ENCODE measurements at places on chromosomes 5 and 9.

DNA sequence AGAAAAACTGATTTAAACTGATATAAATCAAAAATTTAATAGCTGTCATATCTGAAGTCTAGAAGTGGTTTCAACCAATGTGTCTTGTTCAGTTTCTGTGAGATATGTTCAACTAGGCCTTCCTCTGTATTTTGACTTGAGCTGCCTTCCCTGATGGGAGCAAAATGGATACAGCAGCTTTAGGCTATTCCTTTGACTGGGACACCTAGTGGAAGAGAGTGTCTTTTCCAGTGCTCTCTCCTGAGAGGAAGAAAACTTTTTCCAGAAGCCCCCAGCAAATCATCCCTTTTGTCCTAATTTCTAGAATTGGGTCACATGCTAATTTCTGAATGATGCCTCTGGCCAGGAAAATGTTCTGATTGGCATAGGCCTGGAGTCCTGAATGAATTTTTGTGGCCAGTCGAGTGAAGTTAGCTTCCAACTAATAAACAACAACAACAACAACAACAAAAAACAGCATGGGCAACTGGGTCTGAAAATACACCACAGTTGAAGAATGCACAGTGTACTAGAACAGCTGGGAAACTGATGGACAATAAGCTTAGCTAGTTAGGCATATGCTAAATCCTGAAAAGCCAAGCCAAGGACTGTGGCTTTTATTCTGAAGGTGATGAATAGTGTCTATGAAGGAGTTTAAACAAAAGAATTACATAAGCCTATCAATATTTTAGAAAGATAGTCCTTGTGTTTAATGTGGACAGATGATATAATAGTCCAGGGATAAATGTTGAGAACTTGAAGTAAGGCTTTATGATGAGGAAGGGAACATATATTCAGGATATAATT, 125.7 kb downstream of the FBN2 start:
- DNase-seq = no peak

DNA sequence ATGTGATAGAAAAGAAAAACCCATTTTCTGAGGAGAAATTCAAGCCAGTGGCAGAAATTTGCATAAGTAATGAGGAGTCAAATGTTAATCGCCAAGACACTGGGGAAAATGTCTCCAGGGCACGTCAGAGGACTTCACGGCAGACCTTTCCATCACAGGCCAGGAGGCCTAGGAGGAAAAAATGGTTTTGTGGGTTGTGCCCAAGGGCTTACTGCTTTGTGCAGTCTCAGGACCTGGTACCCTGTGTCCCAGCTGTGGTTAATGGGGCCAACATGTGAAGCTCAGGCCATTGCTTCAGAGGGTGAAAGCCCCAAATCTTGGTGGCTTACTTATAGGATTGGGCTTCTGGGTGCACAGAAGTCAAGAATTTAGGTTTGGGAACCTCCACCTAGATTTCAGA, 54.8 kb upstream of the ADAMTS2 start:
- no peak for DNase-seq

GRCh38 chr9:110842986-110843385, 174.4 kb downstream of the MUSK start:
- no peak for DNase-seq

- no peak for DNase-seq
Measured at GRCh38 chr9:32723789-32724325, 59.5 kb upstream of the TMEM215 start.

DNA sequence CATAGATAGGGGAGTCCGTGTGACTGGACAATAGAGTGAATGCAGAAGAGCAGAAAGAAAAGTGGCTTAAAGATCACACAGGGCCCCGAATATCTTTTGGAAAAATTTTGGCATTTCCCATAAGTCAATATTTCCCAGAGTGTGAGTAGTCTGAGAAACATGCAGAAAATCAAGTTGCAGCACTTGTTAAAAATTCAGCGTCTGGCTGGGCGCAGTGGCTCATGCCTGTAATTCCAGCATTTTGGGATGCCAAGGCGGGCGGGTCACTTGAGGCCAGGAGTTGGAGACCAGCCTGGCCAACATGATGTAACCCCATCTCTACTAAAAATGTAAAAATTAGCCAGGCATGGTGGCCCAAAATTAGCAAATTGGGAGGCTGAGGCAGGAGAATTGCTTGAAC, 227.0 kb downstream of the DRD1 start:
- no peak for DNase-seq

DNA sequence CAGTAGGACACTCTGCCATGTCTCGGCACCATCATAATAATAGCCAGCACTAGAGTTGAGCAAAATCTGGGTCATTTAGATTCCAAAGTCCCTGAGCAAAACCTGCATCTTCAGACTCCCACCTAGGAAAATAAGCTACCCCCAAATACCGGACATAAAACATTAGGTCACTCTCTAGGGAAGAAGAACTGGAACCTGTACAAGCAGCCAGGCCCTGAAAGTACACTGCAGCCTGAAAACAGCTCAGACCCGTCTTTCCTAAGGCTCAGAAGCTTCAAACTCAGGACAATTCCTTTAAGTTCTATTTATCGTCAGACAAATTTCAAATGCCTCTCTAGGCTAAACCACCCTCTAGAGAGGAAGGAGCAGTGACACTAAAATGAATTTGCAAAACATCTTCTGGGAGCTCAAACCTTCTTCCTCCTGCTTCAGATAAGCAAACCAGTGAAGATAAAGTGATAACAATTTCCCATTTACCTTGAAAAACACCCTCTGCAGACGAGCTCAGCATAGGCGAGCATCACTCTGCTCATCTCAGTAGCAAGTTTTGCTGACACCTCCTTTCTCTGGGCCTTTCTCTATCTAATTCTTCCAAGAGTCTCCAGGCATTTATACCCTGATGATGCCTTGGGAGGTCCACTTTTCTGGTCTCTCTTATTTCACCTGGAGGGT, 34.0 kb downstream of the ADAM19 start:
- DNase-seq = no peak

DNA sequence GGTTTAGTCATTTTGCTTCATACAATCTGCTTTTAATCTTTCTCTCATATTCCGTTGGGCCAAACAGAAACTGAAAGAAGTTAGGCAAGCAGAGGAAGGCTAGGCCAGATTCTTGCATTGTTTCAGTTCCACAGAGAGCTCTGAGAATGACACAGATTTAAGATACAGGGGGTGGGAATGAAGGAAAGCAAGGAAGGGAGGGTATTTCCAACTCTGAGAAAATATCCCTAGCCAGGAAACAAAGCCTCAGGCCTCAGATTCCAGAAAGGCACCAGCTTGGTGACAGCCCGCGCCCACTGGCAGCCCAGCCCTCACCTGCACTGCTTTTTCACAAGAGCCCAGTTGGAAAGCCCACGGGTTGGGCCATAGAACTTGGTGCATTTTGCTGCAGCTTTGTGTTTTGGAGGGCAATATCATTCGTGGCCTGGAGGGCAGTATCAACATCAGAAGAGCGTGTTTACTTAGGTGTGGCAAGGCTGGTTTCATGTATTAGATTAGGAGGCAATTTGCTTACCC, 63.5 kb downstream of the ENC1 start:
- no peak for DNase-seq

GRCh38 chr9:88258024-88258423, 119.7 kb upstream of the SPATA31C2 start:
- DNase-seq = peak; percentile 56

- no peak for DNase-seq
Measured at GRCh38 chr5:168207450-168208029, 83.9 kb upstream of the WWC1 start.

DNA sequence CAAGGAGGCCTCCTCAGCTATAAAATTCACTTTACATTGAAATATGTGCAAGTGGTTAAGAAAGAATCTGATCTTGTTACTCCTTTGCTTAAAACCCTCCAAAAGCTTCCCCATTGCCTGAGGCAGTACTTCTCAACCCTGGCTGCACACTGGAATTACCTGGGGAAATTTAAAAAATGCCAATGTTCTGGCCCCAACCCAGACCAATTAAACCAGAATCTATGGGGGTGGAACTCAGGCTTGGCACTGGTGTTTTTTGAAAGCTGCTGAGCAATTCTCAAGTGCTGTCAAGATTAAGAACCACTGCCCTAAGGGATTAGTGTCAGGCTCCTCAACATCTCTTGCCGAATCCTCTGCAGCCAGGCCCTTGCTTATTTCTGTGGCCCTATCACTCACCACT, 269.6 kb downstream of the ELAVL2 start:
- DNase-seq = no peak

- peak; percentile 60 for DNase-seq
Measured at GRCh38 chr5:150486402-150487198, 21.3 kb upstream of the NDST1 start.

DNA sequence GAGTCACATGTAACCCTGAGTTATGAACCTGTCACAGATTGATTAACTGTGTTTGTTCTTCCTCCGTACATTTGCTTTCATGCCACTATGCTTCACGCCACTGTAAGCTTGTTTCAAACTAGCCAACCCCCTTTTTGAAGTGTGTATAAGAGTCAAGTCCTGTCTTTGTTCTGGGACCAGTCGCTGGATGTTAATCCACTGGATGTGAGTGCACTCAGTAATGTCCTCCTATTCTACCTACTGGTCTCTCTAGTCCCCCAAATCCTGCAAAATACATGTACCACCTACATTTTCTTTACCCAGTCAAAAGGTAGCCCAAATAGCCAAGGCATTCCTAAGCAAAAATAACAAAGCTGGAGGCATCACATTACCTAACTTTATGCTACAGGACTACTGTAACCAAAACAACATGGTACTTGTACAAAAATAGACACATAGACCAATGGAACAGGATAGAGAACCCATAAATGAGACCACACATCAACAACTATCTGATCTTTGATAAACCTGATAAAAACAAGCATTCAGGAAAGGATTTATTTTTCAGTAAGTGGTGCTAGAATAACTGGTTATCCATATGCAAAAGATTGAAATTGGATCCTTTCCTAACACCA, 1139.1 kb upstream of the SEMA6A start:
- no peak for DNase-seq

GRCh38 chr5:126794157-126794828, 17.4 kb downstream of the LMNB1 start:
- no peak for DNase-seq

DNA sequence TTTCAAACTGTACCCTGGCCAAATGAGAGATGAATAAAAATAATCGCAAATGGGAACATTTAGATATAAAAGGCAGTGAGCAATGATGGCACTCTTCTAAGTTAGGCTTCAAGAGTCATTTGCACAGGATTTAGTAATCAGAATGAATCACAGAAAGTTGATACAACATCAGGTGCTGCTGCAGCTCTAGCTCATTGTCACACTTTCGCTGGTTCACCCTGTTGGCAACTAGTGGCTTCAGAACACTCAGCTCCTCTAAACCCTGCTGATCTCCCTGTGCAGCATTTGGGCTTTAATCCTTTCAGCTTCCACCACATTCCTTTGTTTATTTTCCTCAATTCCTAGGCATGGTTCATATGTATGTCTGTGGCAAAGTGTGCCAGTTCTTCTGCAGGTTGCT, 2071.2 kb upstream of the CDH6 start:
- no peak for DNase-seq

DNA sequence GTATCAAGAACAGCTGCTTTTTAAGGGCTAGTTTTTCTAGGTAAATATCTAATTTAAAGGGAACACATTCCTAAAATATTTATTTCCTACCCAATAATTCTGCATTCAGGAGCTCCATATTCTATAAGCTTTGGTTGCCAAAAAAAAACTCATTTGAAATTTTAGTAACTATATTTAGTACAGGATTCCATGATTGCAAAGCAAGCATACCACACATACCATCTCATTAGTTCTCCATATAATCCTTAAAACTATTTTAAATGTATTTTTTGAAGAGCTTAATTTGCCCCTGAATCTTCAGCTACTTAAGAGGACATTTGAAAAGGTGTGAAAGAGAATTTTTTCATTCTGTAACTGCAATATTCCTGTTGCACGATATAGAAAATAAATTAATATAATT, 877.0 kb downstream of the NR2F1-AS1 start:
- DNase-seq = no peak

DNA sequence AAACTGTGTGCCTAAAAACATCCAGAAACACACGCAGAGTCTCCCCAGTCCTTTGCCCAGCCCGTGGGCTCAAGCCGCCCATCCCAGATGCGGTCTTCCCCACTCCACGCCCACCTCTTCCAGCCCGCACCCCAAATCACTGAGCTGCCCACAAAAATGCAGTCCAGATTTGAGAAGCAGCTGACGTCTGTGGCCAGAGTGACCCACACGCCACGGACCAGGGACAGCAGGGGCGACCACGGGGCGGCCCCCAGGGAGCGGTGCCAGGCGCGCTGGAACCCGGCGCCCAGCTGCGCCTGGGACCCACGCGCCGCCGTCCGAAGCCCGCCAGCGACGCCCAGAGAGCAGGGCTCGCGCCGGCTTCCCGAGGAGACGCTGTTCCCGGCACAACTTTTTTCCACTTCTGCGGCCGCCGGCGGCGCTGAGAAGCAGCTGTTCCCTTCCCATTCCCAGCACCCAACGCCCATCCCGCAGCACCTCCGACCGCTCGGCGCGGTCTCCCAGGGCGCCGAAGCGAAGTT, 674 bp downstream of the LHFPL2 start:
- peak; percentile 46 for DNase-seq

DNA sequence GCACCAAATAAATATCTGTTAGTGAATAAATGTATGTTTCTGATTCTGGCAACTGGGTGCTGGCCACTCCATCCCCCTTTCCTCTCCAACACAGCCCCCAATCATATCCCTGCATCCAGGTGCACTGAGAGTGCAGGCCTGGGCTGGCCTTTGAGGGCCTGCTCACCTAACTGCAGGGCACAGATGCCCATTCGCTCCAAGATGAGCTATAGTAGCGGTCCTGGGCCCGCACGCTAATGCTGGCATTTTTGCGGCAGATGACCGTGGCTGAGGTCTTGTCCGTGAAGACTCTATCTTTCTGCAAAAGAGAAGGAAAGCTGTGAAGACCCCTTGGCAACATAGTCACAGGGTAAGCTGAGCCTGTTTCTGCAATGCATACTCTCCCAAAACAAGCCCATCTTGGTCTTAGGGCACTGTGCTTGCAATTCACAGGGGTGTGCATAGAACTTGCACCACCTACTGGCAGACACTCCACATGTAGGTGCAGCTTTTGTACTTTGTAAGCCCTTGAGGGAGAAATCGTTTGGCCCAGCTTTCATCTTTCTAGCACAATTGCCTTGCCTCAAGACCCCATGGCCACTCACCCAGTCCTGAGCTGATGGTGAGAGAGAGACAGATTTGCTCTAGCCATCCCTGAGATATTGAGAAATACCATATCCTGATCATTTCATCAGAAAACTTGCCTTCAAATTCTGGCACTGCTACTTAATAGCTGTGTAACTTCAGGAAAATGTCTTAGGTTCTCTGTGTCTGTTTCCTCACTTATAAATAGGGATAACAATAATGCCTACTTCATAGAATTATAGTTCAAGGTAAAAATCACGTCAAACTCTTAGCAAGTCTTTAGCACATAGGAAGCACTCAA, 13.5 kb downstream of the IL12B start:
- peak; percentile 45 for DNase-seq

- DNase-seq = peak; percentile 20
Measured at GRCh38 chr5:57386958-57387357, 95.7 kb downstream of the ACTBL2 start.
